ENCODE measurements at places on chromosomes 6 and 20.

- DNase-seq, result no peak
Observed at GRCh38 chr6:2796861-2797260, 31.7 kb downstream of the WRNIP1 start.

GRCh38 chr6:127630800-127631199 lies 53.8 kb downstream of the C6orf58 start:
- no peak for DNase-seq

DNA sequence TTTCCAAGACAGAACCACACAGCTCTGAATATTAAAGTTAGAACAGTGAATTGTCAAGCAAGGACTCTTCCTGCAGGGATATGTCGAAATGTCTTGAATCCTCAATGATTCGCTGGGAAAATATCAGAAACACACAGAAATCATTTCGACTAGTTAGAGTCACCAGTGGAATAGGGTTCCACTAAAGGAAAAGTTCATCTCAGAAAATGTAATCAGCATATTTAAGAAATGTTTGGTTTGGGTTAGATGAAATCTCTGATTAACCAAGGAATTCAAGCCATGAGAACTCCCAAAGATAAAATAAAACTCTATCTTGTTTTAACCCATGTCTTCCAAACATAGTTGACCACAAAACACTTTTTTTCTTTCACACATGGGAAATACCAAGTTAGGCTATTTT lies 621.0 kb upstream of the NRSN1 start:
- no peak for DNase-seq

- DNase-seq, result peak; percentile 92
Observed at GRCh38 chr6:137811121-137811915, 55.7 kb upstream of the TNFAIP3 start.

DNA sequence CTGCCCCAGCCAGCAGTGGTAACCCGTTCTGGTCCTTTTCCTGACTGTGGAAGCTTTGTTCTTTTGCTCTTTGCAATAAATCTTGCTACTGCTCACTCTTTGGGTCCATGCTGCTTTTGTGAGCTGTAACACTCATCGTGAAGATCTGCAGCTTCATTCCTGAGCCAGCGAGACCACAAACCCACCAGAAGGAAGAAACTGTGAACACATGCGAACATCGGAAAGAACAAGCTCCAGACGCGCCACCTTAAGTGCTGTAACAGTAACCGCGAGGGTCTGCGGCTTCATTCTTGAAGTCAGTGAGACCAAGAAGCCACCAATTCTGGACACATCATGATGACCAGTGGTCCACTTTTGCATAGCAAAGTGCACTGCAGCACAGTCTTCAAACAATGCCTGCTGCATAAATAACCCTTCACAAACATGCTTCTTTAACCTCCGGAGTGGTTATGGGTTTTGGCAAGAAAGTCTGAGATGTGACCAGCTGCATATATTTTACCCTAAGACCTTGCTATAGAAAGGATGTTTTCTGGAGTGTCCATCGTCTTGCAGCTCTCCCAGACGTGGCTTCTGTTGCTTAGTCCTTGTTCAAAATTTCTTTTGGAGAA lies 8.9 kb upstream of the MUC22 start:
- no peak for DNase-seq

DNA sequence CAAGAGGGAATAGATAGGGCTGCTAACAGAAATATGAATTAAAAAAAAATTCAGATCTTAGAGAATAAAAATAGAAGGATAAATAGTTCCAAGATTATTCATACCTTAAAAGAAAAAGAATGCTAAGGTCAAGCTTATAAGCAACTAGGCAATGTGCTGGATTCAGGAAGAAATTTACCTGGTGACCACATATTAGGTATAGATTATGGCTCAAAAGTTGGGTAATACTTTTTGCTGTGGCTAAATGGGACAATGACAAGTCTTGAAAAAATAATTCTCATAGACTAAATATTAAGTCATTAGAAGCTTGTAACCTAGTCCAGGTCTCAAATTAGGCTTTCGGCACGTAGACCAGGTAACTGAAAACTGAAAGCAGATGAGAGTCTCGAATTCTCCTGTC lies 17.2 kb downstream of the MAP3K5 start:
- no peak for DNase-seq

GRCh38 chr6:69663215-69663614 lies 133.6 kb downstream of the LMBRD1 start:
- DNase-seq, result no peak

DNA sequence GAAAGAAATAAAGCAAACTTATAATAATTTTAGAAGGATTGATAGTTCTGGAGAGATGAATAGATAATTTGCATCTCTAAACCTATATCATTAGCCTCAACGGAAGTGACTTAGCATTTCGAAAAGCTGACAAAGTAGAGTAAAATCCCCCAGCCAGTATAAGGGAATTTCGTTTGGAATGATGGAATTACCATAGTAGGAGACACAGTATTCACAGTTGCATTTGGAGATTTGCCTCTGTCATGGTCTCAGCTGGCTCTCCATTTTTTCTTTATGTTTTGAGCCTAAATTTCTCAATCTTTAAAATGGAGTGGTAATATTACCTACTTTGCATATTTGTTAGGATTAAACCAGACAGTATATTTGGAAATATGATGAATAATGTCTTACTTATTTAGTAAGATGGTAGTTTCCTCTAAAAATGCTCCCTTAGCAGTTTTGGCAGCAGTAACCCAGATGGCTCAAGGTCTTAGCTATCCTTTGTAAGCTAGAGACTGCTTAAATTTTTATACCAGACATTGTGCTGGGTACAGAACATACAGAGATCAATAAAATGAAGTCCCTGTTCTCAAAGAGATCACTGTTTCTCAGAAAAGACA lies 58.2 kb downstream of the SMAP1 start:
- no peak for DNase-seq

DNA sequence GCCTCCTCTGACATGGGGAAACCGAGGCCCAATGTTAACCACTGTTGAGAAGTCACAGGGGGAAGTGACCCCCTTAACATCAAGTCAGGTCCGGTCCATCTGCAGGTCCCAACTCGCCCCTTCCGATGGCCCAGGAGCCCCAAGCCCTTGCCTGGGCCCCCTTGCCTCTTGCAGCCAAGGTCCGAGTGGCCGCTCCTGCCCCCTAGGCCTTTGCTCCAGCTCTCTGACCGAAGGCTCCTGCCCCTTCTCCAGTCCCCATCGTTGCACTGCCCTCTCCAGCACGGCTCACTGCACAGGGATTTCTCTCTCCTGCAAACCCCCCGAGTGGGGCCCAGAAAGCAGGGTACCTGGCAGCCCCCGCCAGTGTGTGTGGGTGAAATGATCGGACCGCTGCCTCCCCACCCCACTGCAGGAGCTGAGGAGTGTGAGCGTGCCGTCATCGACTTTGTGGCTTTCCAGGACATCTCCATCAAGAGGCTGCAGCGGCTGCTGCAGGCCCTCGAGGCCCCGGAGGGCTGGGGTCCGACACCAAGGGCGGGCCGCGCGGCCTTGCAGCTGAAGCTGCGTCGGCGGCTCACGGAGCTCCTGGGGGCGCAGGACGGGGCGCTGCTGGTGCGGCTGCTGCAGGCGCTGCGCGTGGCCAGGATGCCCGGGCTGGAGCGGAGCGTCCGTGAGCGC lies 1.6 kb downstream of the TNFRSF6B start:
- DNase-seq, result no peak

All from activated effector memory CD4-positive, alpha-beta T cell treated with anti-CD3 and anti-CD28 coated beads, Interleukin-2, amount 50 U/mL, for 16 hours (primary cell).